ENCODE measurements at places on chromosomes 6 and 20.

GRCh38 chr6:148146717-148147462 is 195.7 kb upstream of the SASH1 start:
- DNase-seq, result no peak

DNA sequence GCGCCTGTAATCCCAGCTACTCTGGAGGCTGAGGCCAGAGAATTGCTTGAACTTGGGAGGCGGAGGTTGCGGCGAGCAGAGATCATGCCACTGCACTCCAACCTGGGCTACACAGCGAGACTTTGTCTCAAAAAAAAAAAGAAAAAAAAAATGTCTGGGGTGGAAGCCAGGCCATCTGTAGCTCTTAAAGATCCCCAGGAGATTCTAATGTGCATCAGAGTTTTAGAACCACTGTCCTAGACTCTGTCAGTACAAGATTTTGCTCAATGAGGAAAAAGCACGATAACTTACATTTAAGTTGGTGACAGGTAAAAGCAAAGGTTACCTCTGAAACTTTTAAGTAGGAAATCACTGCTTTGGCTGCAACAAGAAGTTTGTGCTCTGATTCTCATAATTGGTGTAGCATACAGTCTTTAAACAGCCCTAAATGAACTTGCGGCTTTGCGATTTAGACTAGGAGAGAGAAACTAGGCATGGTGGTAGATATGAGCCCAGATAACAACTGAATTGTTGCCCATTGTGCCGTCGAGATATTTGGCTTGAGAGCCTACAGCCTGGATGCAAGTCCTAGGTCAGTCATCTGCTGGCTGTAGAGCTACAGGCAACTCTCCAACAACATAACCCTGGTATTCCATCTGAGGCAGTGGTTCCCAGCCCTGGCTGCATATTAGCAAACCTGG is 67.2 kb downstream of the BACH2 start:
- no peak for DNase-seq

DNA sequence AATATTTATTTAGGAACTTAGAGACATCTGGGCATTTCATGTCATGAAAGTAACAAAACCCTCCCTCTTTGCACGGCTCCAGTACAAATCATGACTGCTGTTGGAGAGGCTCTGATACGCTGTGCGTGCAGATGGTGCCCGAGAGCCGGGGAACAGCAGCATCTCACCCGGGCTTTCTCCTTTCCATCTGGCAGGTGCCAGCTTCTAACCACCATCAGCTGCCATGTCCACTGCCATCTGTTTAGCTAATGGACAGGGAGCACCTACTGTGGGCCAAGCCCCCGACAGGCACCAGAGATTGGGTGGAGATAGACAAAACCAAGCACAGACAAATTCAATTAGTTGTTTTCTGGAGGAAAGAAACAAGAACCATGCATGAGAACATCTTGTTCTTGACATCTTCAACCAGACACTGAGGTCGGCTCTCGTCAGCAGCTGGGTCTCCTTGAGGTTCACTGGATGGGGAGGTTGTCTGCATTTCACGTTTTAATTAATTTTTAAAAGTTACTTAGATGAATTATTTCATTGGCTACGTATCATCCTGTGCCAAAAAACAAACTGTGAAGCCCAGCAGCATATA is 323.7 kb downstream of the THBS2 start:
- no peak for DNase-seq

DNA sequence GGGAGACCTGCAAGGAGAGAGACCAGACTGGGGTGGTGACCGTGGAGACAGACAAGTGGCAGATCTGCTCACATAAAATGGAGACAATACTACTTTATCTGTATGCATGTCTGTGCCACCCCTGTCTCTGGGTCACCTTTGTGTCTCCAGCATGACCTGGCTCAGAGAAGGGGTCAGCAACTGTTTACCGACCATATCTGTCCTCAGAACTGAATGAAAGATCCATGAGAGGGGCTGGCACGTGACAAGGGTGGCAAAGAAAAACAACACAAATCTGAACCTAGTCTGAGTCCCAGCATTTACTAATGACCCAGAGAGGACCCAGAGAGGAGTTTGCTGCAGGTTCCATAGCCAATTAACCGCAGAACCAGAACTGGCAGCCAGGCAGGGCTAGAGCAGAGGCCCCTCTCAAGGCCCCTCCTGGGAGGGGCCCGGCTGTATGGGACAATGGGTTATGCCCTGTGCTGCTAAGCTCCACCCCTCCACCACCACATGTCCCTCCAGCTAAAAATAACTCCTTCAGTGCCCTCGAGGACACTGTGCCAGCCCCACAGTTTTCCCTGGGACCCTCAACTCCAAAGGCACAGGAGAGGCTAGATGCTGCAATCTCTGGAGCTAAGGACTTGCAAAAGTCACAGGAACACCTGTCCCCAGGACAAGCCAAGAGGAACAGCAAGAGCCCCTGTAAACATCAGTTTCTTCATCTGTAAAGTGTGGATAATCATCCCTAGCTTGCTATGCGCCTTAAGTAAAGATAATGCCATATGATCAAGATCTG is 2.2 kb downstream of the AHCY start:
- DNase-seq, result no peak

- no peak for DNase-seq
Measured at GRCh38 chr20:34948030-34948429, 7.6 kb downstream of the GSS start.
